Neural crest cell (in vitro differentiated cells): ENCODE measurements at places on chromosomes 6 and 20.

DNA sequence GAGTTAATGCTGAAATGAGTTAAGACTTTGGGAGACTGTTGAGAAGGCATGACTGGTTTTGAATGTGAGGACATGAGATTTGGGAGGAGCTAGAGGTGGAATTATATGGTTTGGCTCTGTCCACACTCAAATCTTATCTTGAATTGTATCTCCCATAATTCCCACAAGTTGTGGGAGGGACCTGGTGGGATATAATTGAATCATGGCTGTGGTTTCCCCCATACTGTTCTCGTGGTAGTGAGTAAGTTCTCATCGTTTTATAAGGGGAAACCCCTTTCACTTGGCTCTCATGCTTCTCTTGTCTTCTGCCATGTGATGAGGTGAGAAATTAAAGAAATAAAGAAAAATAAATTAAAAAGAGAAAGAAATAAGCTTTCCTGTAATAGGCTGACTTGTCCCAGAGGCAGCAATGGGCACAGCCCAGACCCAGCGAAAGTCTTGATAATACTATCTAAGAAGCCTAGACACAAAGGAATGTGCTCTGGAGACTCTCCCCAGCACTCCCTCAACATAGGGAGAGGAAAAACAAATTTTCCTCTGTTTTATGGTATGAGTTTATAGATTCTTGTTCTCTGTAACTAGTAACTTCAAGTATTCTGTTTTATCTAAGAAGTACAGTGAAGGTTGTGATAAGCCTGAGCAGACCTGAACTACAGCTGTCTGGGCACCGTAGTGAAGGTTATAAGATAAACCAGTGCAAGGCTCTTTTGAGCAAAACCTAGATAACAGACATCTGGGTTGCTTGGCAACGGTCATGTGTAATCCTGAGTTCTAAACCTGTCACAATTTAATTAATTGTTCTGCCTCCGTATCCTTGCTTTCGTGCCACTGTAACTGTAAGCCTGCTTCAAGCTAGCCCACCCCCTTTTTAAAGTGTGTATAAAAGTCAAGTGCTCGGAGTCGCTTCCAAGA, 88.9 kb upstream of the ECI2 start:
- no peak for DNase-seq

- DNase-seq: no peak
Observed at GRCh38 chr6:134925800-134926199, 24.1 kb downstream of the ALDH8A1 start.

GRCh38 chr20:31476643-31477215, 1.6 kb downstream of the REM1 start:
- no peak for DNase-seq

- no peak for DNase-seq
Observed at GRCh38 chr6:166766769-166767168, 139.7 kb upstream of the RPS6KA2 start.

- no peak for DNase-seq
Observed at GRCh38 chr6:137881522-137881886, 14.4 kb downstream of the TNFAIP3 start.

DNA sequence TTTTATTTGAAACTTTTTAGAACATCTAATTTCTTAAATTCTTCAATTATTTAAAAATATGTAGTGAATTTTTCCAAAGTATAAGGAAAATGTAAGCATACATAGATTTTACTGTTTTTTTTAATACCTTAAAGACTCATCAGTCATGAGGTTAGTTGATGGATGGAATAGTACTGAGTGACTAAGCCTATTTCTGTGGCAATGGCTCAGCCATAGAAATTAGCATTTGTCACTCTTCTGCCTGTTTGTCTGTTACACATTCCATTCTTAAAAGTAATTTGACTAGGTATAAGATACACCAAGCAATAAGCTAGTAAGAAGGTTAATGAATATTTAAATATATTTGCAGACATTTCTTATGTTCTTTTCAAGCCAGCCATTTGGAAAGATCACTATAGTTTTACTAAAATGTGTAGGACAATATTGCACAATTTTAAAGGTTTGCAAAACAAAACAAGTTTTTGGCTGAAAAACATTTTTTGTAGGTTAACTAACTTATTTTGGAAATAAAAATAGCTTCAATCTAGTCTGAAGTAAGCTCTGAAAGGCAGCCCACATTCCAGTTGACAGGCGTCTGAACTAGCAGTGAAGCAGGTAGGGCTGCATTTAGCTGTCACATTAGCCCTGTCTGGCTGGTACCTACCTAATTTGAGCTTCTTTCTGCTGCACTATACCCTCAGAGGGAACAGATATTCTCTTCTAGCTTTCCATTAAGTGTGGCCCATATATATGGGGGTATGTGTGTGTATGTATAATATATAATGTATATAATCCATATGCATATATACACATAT, 385.7 kb downstream of the GRIK2 start:
- DNase-seq: no peak

DNA sequence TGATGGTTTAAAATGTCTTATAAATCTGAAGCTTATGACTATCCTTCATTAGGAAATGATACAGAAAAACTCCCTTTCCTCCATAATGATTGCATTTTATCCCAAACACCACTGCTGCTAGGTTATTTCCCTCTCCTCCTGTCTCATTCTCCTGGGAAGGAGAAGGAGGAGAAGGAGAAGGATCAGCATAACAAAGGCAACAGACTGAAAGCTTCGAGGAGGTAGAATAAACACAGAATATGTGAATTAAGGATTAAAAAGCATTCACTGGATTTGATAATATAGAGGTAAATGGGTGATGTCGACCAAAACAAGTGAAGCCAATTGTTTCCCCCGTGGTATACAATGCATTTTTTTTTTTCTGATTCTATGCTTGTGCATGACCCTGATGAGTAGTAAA, 82.0 kb downstream of the WASF1 start:
- DNase-seq: no peak

DNA sequence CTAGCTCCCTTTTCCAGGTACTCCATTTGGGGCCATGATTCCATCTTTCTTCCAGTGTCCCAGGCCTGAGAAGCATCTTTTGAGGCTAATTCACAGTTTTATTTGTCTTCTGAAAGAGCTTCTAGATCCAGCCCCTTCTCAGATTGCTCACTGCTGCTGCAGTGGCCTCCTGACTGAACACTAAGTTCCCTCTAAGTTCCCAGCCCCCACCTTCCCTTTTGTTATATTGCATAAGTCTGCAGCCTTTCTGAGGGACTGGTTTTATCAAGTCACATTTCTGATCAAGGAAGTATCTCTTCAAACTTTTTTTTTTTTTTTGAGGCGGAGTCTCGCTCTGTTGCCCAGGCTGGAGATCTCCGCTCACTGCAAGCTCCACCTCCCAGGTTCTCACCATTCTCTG, 10.7 kb downstream of the MAPRE1 start:
- DNase-seq: no peak
